Activated CD4-positive, alpha-beta T cell treated with anti-CD3 and anti-CD28 coated beads, Interleukin-2, amount 10 ng/mL, durations not matched to agents 24 days and 14 days (primary cell): ENCODE measurements at places on chromosomes 3 and 15. TPM values are rescaled to one million over a fixed set of nuclear protein-coding genes. Genes with fewer than 3 reads are reported as not detected.

- no peak for DNase-seq
Observed at GRCh38 chr3:178267158-178267844, 268.9 kb upstream of the KCNMB2 start.

GRCh38 chr3:14761121-14761672 lies 57.6 kb upstream of the FGD5 start:
- DNase-seq = no peak

DNA sequence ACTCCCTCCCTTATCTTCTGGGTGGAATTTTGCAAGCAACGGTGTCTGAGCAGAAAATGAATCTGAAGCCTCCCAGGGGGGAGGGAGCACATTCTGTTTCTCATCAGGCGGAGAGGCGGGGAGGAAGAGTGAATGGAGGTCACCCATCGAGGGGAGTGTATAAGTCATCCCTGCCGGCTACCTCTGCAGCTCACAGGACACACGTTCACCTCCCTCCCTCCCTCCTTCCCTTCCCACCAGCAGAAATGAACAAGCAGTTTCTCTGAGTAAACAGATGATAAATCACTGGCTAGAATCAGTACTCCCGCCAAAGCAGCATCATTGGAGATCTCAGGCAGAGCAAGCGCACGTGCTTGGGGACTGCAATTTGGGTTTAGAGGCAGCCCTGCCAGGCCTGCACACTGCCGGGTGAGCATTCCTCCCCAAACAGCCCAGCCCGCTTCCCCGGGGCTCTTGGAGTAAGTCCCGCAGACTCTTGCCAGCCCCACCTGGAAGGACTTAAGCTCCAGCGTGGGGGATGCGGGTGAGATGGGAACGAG lies 38.3 kb downstream of the CPN2 start:
- DNase-seq = no peak

DNA sequence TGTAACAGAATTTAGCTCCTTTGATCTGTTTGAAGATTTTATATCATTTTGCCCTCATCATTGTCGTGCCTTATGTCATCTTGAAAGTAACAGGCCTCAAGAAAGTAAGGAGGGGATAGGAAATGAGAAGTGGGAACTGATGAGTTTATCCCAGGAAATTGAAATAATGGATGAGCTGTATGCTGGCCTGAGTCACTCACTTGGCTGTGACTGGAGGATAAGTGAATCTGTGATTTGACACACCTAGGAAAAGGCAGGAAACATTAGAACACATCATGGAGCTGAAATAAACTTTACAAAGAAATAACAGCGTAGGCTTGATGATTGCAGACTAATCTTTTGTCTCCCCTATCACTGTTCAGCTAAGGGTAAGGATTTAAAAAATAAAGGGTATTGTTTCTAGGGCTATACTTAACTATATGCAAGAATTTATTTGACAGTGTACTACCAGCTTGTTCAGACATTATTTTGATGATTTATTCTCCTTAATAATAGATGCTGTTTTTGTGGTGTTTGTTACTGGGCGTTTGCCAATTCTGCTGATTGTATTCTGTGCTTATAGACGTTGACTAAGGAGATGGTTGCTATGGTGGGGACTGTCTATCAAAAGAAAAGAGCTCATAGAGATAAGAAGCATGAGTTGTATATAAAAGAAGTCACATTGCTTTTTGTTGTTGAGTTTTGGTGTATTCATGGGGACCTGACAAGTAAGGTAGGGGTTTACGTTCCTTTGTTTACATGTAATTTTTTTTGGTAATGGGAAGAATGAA lies 105.6 kb upstream of the ROPN1 start:
- no peak for DNase-seq

DNA sequence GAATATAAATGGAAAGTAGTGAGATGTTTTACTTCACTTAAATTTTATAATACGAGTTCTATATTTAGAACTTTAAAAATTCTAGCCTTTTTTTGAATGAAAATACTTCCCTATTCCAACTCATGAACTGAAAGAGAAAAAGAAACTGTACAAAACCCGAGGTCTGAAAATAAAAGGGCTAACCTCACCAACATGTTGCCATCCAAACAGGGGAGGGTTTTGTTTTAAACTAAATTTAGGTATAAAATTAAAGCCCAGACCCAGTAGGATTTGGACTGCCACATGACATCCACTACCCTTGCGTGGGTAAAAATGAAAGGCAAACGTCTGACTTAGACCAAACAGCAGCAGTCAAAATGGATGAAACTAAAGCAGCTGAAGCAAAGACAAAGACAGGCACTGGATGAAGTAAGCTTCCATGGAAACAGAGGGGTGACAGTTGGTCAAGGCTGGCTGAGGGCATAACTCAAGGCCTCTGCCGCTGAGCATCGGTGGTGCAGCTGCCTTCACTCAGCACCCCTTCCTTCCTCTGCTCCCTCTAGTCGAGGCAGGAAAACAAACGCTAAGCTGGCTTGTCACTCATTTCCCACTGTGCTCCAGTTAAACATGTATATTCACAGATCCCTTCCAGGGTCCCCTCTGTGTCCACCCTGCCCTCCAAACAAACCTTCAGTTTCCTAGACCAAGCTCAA lies 58.1 kb downstream of the TM4SF4 start:
- DNase-seq = no peak

DNA sequence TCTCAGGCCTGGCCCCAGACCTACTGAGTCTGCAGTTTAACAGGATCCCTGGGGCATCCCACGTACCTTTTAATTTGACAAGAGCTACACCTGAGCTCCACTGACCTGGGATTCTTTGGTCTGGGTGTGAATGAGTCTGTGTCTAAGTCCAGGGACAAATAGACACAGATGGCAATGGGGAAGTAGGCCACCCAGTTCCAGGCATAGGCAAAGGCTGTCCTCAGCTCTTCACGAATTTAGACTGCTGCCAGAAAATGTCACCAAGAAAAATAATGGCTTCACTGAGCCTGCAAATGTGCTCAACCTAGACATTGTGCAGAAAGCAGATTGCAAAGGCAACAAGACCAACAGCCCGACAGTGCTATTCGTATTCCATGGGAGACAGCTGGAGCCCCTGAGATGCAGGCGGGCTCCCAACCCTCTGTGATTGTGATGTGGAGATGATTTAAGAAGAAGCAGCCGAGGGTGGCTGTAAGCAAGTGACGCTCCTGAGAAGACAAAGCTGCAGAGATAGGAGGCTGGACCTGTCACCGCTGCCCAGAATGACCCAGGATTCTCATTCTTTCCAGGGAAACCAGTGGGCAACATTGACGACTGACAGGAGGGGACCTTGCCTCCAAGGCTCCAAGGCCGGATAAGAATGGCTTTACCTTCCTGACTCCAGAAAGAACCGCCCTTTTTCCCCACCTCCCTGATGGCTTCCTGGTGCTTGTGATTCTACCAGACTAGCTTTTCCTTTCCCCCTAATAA lies 39.8 kb upstream of the IREB2 start:
- no peak for DNase-seq

DNA sequence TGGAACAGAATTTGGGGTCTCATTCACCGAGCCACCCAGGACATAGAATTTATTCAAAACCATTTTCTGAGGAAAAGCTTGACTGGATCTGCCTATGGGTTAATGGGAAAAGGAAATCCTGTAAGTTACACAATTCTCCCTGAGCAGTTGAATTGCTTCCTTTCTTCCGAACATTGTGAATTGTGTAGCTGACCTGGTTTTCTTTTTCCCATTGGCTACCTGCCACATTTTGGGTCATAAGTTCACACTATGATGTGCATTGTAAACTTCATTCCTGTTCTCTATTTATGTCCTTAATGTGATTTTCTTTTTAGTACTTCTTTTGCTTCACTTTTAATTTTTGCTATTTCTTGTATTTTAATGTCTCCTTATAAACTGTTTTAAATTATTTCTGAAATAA lies 386.0 kb upstream of the LRRC3B start:
- no peak for DNase-seq

DNA sequence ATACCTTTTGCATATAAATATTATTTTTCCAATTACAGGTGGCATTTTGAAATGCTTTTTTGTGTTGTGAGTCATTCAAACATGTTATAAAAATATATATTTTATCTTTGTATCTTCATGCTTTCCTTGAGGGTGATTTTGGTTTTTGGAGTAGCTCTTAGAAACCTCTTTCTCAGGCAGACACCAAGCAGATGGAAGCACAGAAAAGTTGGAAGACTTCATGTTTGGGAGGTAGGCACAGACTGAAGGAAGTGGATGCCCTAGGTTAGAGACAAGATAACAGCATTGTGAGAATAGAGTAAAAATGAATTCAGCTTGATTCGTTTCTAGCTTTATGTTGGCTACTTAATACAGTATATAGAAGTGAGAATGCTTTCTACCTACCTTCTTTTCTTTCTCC lies 338.3 kb downstream of the NLGN1 start:
- DNase-seq = no peak

DNA sequence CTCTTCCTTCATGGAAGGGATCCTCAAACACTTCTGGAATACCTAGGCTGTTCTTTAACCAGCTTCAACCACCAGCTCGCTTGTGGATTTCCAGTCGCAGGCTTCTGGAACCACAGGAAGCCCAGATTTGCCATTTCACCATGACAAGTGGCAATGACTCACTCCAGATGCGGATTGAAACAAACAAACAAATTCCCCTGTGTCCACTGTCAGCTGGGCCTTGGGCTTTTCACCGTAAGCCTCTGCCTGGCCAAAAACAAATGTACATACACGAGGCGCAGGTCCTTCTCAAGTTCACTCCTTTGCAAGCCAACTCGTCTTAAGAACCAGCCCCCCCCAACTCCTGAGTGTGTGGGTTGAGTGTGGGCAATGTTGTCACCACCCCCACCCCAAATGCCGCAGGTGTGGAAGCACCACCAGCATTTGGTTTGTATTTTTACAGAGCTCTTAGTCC lies 8.8 kb downstream of the BCL6 start:
- peak; percentile 64 for DNase-seq

DNA sequence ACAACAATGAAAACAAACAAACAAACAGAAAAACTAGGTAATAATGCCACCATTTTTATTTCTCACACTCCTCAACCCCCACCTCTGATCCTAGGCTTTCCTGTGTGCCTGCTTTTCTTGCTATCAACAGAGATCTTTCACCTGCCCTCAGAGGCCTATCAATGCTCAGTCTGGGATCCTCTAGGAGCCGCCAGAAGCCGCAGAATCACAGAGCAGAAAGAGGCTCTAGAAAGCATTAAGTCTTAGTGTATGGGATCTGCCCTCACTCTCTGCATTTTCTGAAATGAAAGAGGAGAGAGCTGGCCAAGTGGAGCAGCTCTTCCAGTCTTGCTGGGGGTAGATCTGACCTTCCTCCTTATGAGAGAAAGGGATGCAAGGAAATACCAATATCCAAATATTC lies 306.8 kb downstream of the TUSC7 start:
- DNase-seq = no peak

- no peak for DNase-seq
Observed at GRCh38 chr3:194508491-194509453, 22.0 kb upstream of the ATP13A3 start.

DNA sequence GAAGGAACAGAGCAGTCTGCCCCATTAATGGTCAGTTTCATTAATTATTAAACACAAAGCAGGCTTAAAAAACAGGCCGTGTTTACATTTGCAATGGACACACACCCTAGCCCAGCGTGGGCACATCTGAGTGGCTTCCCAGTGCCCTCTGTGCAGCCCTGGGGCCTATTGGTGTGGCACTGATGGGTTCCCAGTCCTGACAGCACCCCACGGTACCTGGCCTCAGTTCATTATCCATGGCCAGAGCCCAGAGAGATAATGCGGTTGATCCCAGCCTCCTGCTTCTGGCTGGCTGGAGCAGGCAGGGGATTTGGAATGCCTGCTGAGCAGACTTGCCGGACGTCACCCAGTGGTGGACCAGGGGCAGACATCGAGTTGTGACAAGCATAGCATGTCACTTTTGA lies 110.5 kb upstream of the ABHD17C start:
- no peak for DNase-seq

GRCh38 chr15:31407851-31408250 lies 81.2 kb downstream of the KLF13 start:
- DNase-seq = no peak

DNA sequence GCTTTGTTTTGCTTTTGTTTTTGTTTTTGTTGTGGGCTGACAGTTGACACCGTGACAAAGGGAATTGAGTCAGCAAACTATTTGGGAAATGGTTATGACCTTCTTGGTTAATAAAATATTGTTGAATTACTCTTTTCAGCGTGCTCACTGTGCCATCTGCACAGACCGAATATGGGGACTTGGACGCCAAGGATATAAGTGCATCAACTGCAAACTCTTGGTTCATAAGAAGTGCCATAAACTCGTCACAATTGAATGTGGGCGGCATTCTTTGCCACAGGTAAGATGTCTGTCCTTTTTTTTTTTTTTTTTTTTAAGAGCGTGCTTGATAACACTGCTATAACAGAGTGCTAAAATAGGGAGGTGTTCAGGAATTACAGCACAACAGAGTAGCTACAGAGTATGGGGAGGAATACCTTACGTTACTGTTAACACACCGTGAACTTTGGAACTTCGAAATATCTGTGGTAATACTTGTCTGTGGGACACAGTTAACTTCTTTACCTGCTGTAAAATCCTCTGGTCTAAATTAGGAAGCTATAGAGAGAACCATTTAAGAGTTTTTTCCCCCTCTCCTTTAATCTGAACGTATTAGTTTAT lies 48.2 kb downstream of the PRKCI start:
- no peak for DNase-seq

DNA sequence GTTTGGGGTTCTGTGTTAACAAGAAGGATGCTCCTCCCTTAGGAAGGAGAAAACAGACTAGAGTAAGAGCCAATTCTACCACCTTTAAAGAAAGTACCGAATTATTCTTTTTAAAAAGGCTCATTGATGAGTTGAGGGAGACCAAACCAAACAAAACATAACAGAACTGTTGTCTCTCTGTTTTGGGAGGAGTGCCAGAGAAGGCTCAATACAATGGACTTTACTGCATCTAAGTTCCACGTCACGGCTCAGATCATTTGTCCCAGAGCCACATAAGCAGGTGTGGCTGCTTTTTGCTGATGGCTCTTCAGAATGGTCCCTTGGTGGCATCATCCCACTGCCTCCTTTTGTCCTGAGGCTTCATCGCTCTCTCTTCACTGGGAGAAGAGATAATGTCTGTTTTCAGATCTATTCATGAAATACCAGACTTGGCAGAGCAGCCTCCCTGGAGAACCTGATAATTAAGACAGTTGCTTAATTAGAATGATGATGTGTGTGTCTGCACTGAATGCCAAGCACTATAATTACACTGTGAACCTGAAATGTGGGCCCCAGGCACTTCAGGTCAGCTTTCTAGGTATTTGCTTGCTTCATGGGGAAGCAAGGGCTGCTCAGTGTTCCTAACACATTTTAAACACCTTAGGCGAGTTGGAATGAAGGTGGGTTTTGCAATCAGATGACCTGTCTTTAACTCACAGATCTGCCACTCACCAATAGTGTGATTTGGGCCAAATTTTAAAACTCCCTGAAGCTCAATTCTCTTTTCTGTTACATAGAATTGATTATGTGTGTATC lies 335.2 kb upstream of the MCTP2 start:
- no peak for DNase-seq

RAD51 gene
- total RNA-seq = 67.5 and 70.3 TPM in 2 replicates

HESX1 gene
- 0.24 and 0.63 TPM in 2 replicates for total RNA-seq

BCL6 gene
- 41.7 and 51.7 TPM in 2 replicates for total RNA-seq

LOXL1 gene
- 0.49 and 0.88 TPM in 2 replicates for total RNA-seq

SLC2A2 gene
- not detected in 2 replicates for total RNA-seq

DCBLD2 gene
- 2.7 and 3.8 TPM in 2 replicates for total RNA-seq

TMCO5A gene
- not detected in 2 replicates for total RNA-seq

ARPP21 gene
- not detected in 2 replicates for total RNA-seq

SV2B gene
- 0.05 and 0.07 TPM in 2 replicates for total RNA-seq

AGBL1 gene
- total RNA-seq = not detected in 2 replicates

CLDN18 gene
- not detected in 2 replicates for total RNA-seq

AGTR1 gene
- not detected in 2 replicates for total RNA-seq
